ENCODE measurements at places on chromosomes 11 and 22. TPM values are rescaled to one million over a fixed set of nuclear protein-coding genes. Genes with fewer than 3 reads are reported as not detected.
A peak's percentile ranks its signal among the peaks of the same experiment; 100 is the strongest.

DNA sequence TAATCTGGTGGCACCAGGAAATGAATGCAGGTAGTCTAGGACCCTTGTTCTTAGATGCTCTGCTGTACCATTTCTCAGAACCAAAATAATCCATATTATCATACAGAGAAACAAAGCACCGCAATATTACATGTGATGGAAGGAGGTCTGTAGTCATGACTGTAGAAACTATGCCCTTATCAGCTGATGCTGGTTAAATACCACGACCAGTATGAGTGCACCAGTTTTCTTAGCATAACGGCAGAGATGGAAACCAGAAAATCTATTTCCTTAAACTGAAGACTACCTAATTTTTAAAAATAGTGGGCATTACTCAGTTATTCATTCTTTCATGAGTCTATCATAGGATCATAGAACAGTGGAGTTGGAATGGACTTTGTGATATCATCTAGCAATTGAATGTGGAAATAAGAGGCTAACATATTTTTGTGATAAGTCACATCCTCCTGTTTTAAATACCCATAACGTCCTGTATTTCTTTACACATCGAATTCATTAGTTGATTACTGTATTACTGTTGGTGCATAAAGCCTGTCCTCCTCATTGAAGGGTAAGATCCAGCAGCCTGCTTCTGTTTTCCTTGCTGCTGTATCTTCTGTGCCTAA is 15.1 kb downstream of the JHY start:
- DNase-seq: no peak

The OR52I1 gene
- total RNA-seq: not detected

- DNase-seq: no peak
Measured at GRCh38 chr11:60899977-60900376, 6.4 kb downstream of the PRPF19 start.

The KCNJ4 gene
- not detected for total RNA-seq

GRCh38 chr11:11366793-11367192 is 13.7 kb upstream of the CSNK2A3 start:
- no peak for DNase-seq

The SYT12 gene
- not detected for total RNA-seq

GRCh38 chr11:28628412-28628811 is 520.2 kb downstream of the METTL15 start:
- no peak for DNase-seq

DNA sequence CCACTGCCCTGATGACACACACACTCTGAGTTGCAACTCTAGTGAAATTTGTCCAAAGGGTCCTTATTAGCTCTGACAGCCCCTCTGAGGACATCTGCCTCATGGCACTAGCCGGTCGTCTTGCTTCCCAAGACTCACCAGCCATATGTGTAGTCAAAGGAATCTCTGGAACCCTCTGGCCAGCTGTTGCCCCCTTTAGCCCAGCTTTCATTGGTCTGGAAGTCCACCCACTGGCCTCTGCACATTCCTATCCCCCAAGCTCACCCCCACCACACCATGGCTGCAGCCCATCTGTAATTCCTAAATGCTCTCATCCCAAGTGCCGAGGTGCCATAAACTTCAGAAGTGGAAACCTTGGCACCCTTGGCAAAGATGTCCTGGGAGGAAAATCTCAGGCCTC is 24.3 kb downstream of the SYT7 start:
- no peak for DNase-seq

The DUSP8 gene
- total RNA-seq: 1.4 TPM

DNA sequence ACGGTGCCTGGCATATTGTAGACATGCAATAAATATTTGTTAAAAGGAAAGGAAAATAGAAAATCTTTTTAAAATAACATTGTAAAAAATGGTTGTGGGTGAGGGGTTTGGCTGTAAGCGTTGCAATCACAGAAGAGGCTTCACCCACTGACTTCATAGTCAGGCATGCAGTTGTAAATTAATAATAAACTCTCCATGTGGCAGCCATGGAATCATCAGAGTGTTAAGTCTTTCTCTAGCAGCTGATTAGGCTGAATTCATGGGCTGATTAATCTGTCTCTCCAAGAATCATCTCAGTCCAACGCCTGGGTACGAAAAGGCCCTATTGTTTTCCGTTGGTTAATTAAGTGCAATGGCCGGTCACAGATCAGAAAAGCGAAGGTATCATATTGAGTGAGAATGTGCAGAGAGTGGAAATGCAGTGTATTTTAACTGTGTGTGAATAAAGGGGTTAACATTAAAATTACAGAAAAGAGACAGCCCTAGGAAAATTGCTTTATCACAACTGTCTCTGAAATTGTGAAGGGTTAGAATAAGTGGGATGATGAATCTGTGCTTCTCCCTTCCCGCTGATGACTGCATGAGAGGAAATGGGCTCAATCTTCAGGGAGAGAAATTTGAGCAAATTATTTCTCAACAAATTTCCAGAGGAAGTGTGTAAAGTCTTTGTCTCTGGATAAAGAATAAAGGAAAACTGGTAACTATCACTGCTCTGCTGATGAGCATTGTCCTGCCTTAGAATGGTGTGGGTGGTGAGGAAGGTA is 269.0 kb downstream of the FAM76B start:
- no peak for DNase-seq

- no peak for DNase-seq
Measured at GRCh38 chr11:13952221-13952620, 10.3 kb upstream of the SPON1 start.

The DNAJC4 gene
- 25.8 TPM for total RNA-seq

DNA sequence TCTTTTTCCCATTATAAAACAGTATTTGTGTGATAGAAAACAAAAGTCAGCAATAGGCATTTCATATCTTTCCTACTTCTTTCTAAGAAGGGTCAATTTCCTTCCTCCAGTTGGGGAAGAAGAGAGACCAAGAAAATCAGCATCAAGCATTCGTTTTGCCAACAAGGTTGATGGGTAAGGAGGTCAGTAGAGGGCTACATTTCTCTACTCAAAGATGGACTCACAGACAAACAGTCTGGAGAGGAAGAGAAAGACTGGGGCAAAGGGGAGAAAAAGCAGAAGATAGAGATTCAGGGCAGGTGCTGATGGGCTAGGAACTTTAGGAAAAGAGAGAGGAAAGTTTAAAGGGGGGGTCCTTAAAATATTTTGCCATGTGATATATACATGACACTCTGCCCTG is 8.6 kb upstream of the MTNR1B start:
- no peak for DNase-seq

DNA sequence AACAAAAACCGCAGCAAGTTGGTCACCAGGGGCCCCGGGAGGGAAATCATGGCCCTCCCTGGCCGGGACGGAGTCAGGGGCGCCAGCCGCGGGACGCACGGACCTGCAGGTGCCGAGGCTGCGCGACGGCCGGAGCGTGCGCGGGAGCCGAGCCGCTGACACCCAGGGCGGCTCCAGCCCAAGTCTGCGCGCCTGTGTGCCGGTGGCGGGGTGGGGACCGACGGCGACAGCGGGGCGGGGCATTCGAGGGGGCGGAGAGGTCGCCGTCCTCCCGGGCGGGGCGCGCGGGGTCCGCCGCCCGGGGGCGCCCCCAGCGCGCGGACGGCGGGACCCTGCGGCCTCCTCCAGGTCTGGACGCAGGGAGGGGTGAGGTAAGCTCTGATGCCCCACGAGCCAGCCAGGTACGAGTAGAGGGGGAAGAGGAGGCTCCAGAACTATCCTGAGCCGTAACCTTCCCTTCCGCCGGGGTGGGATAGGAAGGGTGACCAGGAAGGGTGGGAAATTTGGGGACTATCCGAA is at the start of gene ESAM:
Gene ESAM, minus strand, starts transcription at position 186 of the 519 bp plus-strand sequence. Its CDS starts 136 bp downstream, at position 50.
- peak; percentile 72 for DNase-seq

GRCh38 chr11:46521961-46522681 is 71.7 kb downstream of the AMBRA1 start:
- no peak for DNase-seq

The OR8A1 gene
- not detected for total RNA-seq

GRCh38 chr22:37254867-37255233 is 10.8 kb upstream of the RAC2 start:
- DNase-seq: no peak

The TRAPPC4 gene
- total RNA-seq: 71.4 TPM

The FEN1 gene
- 109 TPM for total RNA-seq

The MS4A3 gene
- total RNA-seq: not detected

- peak; percentile 69 for DNase-seq
Measured at GRCh38 chr11:6419009-6419631, at the start of gene APBB1. TSS of gene APBB1 (minus strand) at chr11:6419094. CDS start at chr11:6411347, 7,747 bp downstream.

DNA sequence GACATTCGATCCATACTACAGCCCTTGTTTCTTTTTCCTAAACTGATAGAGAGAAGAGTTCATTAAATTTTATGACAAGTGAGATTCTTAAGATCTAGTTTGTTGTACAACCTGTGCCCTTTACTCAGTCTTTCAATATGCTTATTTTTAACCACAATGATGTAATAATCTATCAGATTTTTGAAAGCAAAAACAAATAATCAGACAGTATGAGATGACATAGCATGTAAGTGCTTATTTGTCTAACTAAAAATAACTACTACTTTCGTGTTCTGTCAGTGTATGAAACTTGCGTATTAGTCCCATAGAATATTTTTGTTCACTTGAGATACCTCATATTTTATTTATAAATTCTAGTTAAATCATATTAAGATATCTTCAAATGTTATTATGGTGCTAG is 33.2 kb downstream of the RAB39A start:
- no peak for DNase-seq

DNA sequence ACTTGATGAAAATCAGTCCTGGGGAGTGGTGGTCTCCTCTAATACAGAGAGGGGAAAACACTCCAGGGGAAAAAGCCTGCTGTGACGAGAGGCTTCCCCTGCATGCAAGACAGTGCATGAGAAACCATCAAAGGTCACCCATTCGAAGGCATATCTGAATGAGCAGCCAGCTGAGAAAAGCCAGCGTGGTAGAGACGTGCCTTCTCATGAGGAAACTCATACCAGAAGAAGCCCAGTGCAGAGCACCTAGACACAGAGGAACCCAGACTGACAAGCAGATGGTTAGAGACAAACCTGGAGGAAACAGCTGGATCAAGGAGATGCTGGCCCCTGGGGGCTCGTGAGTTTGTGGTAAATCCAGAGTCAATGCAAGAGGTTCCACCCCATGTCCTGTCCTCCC is 534.8 kb downstream of the BRD1 start:
- no peak for DNase-seq

- no peak for DNase-seq
Measured at GRCh38 chr11:59273373-59273841, 60.7 kb upstream of the MPEG1 start.

DNA sequence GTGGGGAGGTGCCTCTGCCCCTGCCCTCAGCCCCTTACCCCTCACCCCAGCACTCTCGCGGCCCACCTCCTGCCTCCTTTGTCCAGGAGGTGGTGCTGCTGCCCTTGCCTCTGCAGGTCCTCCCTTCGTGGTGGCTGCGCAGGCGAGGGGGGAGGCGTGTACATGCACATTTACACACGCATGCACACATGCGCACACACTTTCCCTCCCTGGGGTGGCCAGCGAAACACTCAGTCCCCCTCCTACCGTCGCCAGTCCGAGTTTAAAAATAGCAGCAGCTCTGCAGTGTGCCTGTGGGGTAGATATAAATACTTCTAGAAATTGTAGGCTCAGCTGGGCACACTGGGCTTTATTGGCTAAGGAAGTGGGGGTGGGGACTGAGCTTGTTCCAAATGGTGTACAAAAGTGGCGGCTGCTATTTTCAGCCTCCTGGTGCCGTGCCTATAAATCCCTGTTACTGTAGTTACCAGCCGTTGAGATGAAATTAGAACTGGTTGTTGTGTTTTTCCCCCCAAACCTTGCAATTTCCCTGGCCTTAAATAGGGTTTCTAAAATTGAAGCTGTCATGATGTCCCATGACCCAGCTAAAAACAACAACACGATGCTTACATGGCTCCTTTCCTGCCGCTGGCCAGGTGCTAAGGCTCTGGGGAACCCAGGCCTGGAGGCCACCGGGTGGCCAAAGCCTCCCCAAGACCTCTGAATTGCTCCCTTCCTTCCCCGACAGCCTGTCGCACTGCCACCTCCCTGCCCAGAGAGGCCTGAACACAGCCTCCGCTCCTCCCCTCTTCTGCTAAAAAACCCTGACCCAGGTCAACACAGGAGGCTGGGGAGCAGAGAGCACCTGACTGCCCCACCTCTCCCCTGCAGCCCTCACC is 12.4 kb downstream of the PICK1 start:
- no peak for DNase-seq

The RBMXL2 gene
- not detected for total RNA-seq

The PAFAH1B2 gene
- total RNA-seq: 50.0 TPM

GRCh38 chr22:19275104-19275503 is 16.4 kb downstream of the CLTCL1 start:
- no peak for DNase-seq

The RFPL2 gene
- not detected for total RNA-seq

Data from activated CD8-positive, alpha-beta T cell treated with anti-CD3 and anti-CD28 coated beads for 36 hours (primary cell).